ENCODE measurements at places on chromosomes 5 and 9.

DNA sequence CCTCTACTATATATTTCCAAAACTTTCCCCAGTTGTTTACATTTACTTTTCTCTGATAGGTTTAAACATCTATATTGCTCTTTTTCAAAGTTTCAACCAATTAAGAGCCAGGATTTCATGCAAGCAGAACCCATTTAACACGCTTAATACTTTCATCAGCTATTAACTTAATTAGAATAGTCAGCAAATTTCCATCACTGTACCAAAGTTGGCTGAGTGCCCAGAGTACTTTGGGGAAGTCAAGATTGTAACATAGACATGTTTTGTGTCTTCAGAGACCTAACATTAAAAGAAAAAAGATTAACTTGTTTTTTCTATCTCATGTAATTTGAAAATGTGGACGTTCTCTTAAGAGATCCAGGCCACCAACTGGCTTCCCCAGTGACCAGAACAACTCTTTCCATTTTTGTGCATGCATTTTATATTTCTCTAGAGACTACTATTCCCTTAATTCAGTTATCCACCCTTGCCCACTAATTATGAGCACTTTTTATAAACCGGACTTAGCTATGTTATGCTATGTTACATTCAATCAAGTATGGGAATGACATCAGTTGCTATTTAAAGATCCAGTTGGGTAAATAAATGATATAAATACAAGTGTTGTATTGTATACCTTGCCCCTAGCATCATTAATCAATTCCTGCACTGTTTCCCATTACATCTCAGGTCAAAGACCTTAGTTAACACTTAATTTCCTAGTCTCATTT lies 478.1 kb upstream of the NMUR2 start:
- DNase-seq = no peak

GRCh38 chr5:61228691-61229280 lies 66.5 kb upstream of the SMIM15 start:
- no peak for DNase-seq

DNA sequence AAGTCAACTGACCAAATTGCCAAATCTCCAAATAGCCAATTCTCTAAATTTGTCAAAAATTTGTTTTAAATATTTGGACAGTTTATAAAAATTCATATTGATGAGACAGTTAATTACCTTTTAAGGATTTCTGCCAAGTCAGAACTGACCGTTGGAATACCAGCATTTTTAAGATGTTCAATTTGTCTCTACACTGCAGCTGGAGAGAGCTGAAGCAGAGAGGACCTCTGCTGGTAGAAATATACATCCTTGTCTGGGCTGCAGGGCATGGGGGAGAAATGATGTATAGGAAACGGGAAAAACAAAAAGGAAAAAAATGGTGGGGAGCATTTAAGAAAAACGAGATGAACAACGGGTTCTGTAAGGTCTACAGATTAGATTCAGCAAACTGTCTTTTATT lies 16.8 kb downstream of the NR6A1 start:
- DNase-seq = no peak

DNA sequence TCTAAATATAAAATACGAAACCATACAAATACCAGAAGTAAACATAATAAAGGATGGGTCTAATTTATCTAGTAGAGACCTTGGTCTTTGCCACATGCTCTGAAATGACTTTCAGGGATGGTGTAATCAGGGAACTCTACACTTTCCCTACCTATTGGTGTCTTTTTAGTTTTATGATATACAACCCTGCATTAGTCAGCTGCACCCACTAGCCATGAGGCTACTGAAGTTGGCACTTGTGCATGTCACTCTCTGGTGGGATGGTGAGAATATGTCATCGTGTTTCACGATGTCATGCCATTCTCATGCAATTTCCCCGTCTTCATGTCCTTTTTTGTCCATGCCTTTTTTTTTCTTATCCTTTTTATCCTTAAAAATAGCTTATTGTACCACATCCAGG lies 234.9 kb upstream of the ACTBL2 start:
- no peak for DNase-seq

Data from activated CD8-positive, alpha-beta memory T cell treated with anti-CD3 and anti-CD28 coated beads for 24 hours (primary cell).